ENCODE measurements at places on chromosomes 4 and X. TPM values are rescaled to one million over a fixed set of nuclear protein-coding genes. Genes with fewer than 3 reads are reported as not detected.

GYPB gene
- not detected for total RNA-seq

MAGEB2 gene
- not detected for total RNA-seq

CT47B1 gene
- total RNA-seq, result not detected

MED12 gene
- total RNA-seq, result 20.9 TPM

All from osteoblast (primary cell).